AG04450 (cell line): ENCODE measurements at places on chromosomes 11 and 22.

DNA sequence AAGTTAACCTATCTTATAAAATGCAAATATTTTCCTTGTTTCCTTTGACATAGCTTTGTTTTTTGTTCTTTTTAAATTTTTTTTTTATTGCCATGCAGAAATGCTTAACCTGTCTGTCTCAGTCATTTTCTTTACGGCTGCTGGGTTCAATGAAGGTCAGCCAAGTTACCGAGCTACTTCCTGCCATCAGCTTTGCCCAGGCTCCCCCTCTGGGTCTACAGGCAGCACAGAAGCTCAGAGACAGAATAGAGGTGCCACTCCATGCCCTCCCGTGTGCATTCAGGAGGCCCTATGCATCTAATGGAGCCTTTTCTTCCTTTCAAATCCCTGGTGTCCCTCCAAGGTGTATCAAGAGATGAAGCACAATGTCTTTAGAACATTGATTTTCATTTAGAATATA is 411.0 kb upstream of the NARS2 start:
- no peak for DNase-seq

DNA sequence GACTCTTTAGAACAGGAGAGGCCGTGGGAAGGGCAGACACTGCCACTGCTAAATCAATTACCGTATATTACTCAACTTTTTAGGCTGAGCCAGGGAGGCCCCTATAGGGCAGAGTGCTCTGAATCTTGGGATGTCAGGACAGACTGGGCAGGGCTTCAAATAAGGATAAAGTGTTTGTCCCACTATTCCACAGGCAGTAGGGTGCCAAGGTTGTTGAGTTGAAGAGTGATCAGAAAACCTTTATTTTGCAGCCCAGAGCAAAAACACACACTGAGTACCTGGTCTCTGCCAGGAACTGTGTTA is 1.6 kb upstream of the B4GAT1 start:
- no peak for DNase-seq

DNA sequence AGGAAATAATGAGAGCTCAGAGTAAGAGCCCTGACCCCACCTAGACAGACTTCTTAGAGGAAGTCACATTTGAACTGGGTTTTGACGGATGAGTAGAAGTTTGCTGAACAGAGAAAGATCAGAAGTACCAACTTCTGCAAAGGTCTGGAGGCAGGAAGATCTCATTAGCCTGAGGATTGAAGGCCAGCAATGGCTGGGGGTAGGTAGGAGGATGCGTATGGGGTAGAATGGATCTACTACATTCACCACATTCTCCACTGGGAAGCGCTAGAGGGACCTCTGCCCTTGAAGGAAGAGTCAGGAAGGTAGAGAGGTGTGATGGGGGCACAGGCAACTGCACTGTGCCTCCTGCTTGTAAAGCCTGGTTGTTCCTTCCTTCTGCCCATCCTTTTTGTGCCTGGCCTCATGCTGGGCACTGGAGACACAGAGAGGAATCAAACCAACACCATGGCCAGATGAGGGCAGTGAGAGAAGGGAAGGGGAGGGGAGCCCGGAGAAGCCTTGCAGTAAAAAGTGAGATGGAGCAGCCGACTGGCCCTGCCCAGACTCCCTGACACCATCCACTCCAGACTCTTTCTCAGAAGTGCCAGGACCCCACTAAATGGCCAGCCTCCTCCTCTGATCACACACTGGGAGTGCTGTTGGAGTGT is 4.9 kb downstream of the TPBGL start:
- no peak for DNase-seq

DNA sequence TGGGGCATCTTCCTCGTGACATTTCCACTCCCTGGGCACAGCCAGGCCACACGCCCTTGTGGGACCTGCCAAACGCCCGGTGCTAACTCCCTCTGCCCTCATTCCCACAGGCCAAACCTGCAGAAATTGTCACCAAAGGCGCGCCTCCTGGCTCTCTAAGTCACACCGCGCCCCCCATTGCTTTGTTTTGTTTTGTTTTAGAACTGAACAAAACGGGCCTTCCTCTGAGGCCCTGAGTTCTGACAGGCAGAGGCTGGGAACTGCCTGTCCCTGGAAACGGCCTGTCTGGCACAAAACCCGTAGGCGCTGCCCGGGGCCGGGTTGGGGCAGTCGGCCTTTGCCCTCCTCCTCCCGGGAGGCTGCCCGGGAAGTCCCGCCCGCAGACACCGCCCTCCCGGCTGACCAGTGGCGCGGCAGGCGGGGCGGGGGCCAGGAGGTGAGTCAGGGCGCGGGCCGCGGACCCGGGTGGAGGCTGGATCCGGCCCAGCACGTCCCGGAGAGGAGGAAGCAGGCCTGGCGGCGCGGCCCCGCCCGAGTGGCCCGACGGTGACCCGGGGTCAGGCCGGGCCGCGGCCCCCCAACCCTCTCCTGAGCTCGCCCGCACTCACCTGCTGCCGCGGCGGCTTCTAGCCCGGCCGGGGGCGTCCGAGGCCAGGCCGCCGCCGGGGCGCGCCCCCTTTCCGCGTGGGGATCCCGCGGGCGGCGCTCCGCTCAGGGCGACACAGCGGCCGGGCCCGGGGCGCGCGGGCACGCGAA is 465 bp downstream of the SUN2 start:
- no peak for DNase-seq

DNA sequence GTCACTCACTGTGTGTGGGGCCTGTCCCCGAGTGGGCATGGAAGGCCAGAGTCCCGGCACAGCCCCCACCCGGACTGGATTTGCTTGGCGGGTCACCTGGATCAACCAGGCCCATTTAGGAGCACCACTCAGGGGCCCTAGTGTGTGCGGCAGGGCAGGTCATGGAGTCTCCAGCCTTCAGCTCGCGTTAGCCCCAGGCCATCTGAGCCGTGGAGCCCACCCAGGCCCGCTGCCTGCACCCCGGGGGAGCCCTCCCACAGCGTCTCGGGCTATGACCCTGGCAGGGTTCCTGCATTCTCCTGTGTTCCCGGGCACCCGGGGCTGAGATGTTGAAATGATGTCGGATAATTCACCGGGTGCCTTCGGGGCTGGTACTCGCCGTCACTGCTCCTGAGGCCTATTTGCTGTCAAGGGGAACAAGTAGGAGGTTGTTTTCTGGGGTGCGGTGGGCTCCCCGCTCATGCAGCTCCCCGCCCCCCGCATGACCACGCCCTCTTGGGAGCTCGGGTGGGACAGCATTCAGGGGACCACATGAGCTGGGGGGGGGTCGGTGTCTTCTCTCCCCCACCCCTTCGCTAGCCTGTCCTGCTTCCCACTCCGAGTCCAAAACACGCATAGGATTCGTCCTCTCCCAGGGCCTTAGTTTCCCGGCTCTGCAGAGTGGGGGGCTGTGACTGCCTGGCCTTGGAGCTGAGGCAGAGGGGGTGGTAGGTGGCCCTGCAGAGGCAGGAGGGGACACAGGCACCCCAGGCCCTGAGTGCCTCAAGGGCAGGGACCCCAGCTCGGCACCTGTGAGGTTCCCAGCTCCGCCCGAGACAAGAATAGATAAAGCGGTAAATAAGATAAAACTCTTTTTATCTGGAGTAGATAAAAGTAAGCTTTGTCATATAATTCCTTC is 77.2 kb downstream of the KCNQ1 start:
- DNase-seq = no peak

- peak; percentile 20 for DNase-seq
Observed at GRCh38 chr22:31969789-31970489, 25.6 kb downstream of the YWHAH start.

DNA sequence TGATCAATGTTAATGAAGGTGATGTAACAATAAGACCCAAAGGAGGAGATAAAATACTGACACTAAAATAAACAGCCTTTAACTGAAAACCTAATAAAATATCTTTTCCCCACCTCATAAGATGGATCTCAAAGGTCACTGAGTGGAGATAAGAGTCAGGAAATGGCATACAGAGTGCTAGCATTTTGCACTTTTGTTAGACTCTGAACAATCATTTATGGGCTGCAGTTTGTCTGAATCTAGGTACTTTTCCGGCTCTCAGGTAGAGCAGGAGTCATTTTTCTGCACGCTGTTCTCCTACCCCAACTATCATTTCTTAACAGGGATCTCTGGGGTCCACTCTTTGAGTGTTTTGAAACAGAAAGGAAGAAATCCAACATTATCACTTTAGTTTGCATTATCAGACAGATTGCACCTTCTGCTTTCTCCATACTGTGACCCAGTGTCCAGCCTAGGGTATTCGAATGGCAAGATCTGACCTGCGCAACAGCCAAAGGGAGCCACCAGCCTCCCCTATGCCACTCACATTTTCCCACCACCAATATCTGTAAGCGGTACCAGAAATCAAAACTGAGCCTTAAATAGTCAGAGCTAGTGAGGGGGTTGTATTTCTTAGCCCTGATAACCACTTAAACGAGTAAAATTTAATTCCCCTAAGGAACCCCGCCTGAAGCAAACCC is 863 bp downstream of the SIAE start:
- no peak for DNase-seq

DNA sequence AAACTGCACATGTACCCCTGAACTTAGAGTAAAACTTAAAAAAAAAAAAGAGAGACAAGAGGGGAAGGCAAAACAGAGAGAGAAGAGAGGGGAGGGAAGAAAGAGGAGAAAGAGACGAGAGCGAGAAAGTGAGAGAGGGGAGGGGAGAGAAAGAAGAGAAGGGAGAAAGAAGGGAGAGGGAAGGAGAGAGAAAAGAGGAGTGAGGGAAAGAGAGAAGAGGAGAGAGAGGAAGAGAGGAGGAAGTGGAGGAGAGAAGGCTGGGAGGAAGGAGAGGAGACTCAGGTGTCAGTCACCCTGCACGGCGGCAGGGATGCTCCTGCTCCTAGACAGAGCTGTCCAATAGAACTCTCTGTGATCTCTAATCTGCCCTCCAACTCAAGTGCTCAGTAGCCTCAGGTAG is 248.3 kb downstream of the MIAT start:
- no peak for DNase-seq

- no peak for DNase-seq
Observed at GRCh38 chr11:103024086-103024485, 67.9 kb downstream of the DCUN1D5 start.

DNA sequence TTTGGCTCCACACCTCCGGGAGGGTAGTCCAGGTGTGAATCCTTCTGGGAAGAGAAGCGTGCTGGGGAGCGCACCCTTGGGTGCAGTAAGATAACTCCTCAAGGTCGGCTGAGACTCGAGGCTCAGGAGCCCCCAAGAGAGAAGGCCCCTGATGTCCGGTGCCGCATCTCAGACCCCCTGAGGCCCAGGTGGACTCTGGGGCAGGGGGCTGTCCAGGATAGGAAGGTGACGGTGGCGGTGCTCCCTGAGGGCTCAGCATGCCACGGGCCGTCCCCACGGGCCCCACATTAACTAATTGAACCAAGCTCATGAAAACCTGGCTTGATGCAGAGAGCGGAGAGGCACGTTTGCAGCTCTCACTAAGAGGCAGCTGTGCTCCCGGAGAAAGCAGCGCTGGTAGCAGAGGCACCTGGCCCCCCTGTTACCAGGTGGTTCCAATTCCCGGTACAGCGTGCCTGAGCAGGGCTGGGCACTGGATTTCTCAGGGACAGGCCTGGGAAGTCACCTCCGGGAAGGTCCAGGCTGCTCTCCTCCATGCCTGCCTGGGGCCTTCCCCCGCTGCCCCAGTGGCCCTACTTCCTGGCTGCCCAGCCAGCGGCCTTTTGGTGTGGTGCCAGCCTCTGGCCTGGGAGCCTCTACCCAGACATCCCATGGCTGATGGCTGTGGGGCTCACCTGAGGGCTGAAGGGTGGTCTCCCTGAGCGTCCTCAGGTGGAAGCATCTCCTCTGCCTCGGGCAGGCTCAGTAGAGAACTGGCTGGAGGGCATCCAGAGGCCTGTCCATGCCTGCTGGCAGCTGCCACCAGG is 1.1 kb downstream of the KCNQ1 start:
- DNase-seq = no peak

GRCh38 chr11:13923716-13924650 is 38.5 kb upstream of the SPON1 start:
- no peak for DNase-seq

DNA sequence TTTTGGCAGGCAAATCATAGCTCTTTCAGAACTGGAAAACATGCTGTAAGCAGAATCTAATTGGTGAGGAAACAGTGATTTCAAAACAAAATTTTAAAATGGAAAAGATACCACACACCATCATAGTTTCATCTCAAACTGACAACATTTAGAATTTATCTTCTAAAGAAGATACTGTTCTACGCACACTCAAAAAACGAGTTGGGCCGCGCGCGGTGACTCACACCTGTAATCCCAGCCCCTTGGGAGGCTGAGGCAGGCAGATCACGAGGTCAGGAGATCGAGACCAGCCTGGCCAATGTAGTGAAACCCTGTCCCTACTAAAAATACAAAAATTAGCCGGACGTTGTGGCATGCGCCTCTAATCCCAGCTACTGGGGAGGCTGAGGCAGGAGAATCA is 44.2 kb upstream of the ADSL start:
- no peak for DNase-seq

- no peak for DNase-seq
Observed at GRCh38 chr11:25163421-25163820, 666.6 kb downstream of the LUZP2 start.

DNA sequence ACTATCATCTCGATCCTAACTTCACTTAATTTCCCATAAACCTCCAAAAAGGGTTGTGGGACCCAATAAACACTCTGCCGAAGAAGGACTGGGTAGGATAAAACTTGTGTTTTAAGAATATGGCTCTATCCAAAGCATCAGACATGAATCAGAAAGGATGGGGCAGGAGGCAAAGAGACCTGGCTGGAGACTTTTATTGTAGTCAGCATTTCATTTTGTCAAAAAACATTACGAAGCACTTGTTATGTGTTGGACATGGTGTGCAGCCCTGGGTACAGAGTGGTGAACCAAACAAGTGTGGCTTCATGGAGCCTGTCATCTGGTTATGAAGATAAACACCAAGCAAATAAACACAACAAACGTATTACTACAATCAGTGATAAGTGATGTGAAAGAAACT is 17.3 kb downstream of the IL10RA start:
- no peak for DNase-seq

- no peak for DNase-seq
Observed at GRCh38 chr11:72738199-72739141, 13.7 kb downstream of the ARAP1 start.

DNA sequence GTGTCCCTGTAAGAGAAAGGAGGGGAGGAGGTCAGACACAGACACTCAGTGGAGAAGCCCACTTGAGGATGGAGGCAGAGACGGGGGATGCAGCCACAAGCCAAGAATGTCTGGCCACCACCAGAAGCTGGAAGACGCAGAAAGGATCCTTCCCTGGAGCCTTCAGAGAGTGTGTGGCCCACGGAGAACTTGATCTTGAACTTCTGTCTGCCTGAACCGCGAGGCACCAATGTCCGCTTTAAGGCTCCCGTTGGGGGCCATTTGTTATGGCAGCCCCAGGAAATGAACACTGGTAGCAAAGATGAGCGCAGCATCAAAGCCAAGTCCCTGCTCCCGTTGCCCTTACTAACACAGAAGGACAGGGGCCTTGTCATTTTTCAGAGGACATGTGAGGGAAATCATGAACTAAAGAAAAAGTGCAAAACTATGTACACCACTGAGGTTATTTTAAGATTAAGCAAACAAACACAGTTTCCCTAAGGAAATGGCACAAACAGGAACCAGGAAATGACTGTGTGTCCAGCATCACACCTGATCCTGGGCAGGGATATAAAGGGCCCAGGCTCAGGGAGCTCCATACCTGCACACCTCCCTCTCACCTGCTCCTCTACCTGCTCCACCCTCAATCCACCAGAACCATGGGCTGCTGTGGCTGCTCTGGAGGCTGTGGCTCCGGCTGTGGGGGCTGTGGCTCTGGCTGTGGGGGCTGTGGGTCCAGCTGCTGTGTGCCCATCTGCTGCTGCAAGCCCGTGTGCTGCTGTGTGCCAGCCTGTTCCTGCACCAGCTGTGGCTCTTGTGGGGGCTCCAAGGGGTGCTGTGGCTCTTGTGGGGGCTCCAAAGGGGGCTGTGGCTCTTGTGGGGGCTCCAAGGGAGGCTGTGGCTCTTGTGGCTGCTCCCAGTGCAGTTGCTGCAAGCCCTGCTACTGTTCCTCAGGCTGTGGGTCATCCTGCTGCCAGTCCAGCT is at the start of gene KRTAP5-6:
Gene KRTAP5-6 (plus strand): TSS at position 588 of the 963 bp plus-strand sequence. CDS start 51 bp downstream, at position 639.
- DNase-seq = no peak

GRCh38 chr11:2929950-2930703 is 907 bp upstream of the PHLDA2 start:
- DNase-seq = peak; percentile 18
